ENCODE measurements at places on chromosomes 6 and 20. TPM values are rescaled to one million over a fixed set of nuclear protein-coding genes. Genes with fewer than 3 reads are reported as not detected.

DNA sequence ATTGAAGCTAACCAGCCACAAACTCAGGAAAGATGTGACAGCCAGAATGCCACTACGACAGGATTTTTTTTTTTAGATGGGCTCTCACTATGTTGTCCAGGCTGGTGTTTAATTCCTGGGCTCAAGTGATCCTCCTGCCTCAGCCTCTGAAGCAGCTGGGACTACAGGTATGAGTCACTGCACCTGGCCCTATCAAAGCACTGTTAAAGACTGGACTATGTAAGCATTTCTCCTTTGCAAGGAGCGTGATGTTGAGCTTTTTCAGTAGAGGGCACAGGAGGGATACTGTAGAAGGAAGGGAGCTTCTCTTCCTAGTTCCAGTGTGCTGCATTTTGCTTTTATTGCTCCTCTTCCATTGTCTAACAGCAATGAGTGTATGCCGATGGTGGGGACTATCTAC is 35.8 kb downstream of the ZBTB9 start:
- peak; percentile 21 for DNase-seq

DNA sequence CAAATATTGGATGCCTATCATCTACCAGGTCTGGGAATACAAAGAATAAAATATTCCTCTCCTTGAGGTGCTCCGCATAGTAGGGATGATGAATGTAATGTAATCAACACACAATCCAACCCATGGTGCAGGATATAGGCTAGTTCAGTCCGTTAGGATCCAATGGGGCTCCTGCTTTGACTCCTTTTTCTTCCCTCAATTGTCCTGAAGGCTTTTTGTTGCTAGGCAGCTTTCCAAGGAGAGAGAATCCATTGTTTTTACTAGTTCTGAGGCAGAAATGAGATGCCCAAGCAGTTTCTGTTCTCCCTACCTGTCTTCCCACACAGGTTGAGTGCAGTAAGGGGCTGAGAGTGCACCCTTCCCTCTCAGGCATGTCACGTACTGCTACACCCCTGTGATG is 12.1 kb downstream of the WRNIP1 start:
- no peak for DNase-seq

BMP6 gene
- total RNA-seq: 3.1 TPM

DNA sequence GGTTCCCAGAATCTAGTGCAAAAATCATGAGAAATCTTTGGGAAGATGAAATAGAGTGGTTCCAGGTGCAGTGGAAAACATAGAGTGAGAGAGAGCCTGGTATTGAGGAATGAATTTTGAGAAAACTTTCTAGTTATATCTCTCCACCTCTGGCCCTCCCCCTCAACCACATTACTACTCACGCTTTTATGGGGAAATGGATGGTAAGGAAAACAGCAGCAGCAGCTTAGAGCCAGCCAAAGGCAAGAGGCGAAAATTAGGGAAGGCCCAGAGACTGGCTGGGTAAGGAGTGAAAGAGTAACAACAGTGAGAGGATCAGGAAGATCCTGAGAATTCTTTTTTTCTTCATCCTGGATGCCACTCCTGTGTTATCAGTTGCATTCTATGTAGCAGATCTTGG is 187.9 kb upstream of the ECI2 start:
- DNase-seq: no peak

DNA sequence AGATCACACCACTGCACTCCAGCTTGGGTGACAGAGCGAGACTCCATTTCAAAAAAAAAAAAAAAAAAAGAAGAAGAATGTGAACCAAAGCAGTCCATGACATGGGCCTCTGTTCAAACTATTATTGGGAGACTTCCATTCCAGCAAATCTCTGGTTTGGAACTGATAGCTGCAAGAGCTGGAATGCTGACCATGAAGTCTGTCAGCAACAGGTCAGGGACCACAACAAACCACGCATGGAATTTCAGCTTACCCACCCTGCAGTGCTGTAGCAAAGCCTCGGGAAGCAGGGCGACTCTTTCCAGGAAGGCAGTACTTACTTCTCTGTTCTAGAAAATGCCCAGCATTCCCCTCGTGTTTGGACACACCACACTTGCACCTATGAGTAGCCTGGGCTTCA is 34.1 kb upstream of the TBC1D7 start:
- no peak for DNase-seq

GRCh38 chr20:3275966-3276679 is 37.1 kb upstream of the SLC4A11 start:
- no peak for DNase-seq

DNA sequence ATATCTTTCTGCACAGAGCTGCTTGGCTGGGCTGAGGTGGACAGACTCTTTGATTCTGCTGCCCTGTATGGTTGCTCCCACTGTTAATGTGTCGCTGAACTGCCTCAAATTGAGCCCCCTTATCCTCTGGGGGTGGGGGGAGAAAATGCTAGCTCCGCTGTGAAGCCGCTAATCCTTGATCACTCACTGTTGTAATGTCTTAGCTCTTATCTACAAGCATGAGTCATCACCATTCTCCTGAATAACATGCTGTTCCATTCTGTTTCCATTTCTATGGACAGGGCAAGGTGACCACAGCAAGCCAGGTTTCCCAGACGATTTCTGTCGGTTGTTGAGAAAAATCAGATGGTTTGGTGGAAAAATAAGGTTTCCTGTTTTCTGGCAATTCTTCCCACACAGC is 218.4 kb upstream of the GGTLC1 start:
- no peak for DNase-seq

CPXM1 gene
- total RNA-seq: 29.3 TPM
